Camera-type eye (tissue), 1 donor: ENCODE measurements at places on chromosomes 2 and 18. TPM values are rescaled to one million over a fixed set of nuclear protein-coding genes. Genes with fewer than 3 reads are reported as not detected.

GALNT3 gene
- 6.8 TPM for total RNA-seq

LYG2 gene
- not detected for total RNA-seq

CYBRD1 gene
- 119 TPM for total RNA-seq

TXNDC2 gene
- not detected for total RNA-seq

COBLL1 gene
- total RNA-seq, result 92.7 TPM

CCDC150 gene
- total RNA-seq, result 5.6 TPM

COA5 gene
- 82.3 TPM for total RNA-seq

SLC5A6 gene
- total RNA-seq, result 40.4 TPM

TTR gene
- 86.6 TPM for total RNA-seq

COL5A2 gene
- 322 TPM for total RNA-seq

C2orf80 gene
- not detected for total RNA-seq

IL36B gene
- not detected for total RNA-seq

IGFBP5 gene
- 508 TPM for total RNA-seq

EPAS1 gene
- 71.7 TPM for total RNA-seq

CDKL4 gene
- 4.1 TPM for total RNA-seq

NAT8 gene
- total RNA-seq, result not detected

UGT1A5 gene
- 0.16 TPM for total RNA-seq

PROM2 gene
- total RNA-seq, result 5.7 TPM

AMER3 gene
- 11.8 TPM for total RNA-seq

CKAP2L gene
- total RNA-seq, result 8.0 TPM

GAREM2 gene
- 5.5 TPM for total RNA-seq

DOK6 gene
- 43.5 TPM for total RNA-seq

TUBB8B gene
- total RNA-seq, result not detected

NEB gene
- total RNA-seq, result 208 TPM

FOXD4L1 gene
- not detected for total RNA-seq

UGT1A1 gene
- not detected for total RNA-seq

DTNA gene
- 46.2 TPM for total RNA-seq

LRP1B gene
- total RNA-seq, result 9.5 TPM

VWA3B gene
- total RNA-seq, result not detected

INHBB gene
- total RNA-seq, result 25.7 TPM

FBXO48 gene
- total RNA-seq, result 1.7 TPM
